ENCODE measurements at places on chromosomes 4 and X.
A peak's percentile ranks its signal among the peaks of the same experiment; 100 is the strongest.

- DNase-seq: no peak
Observed at GRCh38 chr4:162675661-162676060, 491.0 kb downstream of the NAF1 start.

DNA sequence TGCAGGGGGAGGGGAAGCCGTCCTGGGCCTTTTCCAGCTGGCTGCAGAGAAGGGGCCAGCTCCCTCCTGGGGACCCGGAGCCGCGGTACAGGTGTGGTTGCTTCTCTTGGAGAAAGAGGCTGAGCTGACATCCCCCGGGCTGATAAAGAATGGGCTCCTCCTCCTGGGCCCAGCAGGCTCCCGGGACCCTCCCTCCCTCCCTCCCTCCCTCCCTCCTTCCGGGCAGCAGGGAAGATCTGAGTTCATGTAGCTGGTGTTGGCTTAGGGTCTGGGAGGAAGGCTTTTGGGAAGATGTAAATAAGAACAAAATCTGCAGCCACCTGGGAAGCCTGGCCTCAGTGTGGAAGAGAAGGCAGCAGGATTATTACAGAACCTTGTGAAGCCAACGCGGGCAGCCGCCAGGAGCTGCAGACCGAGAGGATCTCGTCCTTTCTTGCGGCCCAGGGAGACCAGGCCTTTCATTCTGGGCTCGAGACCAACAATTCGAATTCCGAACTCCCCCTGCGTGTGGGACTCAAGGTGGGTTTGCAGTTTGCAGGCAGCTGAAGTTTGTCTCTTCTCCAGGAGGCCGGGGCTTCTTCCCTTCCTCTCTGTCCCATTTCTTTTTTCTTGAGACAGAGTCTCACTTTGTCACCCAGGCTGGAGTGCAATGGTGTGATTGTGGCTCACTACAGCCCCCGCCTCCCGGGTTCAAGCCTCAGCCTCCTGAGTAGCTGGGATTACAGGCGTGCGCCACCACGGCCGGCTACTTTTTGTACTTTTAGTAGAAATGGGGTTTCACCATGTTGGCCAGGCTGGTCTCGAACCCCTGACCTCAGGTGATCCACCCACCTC lies at the start of gene PLCXD1:
PLCXD1 (plus strand) TSS at position 216 of the 834 bp plus-strand sequence. CDS start 2,807 bp downstream, outside the sequence.
- DNase-seq: peak; percentile 18

DNA sequence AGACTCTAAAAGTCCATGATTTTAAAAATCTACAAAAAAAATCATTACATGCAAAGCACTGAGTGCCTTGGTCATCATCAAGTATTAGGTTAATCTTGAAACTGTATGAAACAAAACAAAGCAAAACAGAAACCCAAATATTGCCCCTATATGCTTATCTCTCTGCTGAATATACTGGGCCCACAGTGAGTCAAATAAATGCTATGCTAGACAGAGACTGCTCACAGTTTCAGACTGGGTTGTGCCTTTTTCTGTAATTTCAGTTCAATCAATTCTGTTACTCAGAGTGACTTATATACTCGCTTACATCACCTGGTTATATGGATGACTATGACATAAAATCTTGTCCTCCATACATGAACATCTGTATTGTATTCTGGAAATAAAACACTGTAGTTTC lies 257.1 kb upstream of the ACTRT1 start:
- DNase-seq: no peak

DNA sequence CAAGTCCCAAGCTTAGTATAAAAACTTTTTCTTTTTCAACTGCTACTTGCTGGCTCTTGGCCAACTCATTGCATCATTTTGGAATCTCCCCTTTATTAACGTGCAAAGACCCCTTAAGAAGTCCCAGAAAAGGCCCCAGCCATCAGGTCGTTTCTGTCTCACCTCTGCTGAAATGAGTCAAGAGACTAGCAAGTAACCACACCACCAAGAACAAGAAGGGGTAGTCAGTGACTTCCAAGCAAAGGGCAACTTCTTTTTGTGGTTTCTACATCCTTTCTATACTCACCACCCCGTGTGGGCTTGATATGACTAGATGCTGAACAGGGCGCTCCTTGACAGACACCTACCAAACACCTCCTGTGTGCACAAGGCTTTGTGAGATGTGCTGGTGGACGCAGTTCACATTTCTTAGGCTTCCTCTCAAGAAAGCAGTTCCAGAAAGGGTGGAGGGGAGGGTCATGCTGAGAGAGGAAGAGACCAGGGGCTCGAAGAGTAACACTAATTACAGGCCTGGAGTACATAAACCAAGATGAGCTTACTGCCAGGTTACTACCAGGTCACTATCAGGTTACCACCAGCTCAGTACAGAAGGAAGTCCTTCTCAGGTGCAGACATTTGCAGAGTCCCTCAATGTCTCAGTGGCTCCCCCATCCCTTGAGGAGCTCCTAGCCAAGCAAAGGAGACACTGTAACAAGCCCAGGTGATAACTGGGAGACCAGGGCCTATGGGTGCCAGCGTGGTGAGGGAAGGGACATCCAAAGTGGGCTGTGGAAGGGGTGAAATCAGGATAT lies 19.3 kb downstream of the JAKMIP1 start:
- DNase-seq: no peak

DNA sequence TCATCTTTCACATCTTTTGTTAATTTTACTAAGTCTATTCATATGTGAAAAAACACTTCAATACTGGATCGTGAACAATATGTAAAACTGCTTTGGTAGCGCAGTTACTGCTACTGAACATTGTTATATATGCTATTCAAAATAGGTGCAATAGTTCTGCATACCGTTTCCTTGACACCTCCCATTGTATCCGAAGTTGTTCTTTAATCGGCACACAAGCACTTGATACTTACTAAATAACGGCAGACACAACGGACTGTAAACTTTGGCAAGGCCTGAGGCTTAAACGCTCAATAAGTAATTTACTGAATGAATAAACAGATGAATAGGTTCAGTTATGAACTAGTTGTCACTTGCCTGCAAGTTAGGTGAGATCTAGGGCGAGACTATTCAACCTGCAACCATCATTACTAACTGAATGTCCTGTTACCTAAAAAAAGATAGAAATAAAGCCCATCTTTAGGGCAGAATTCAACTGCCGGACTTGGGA lies 620 bp downstream of the ANAPC10 start:
- DNase-seq: no peak

GRCh38 chr4:62490635-62491034 lies 1290.5 kb downstream of the ADGRL3 start:
- no peak for DNase-seq

- DNase-seq: no peak
Observed at GRCh38 chr4:128355305-128355704, 67.7 kb upstream of the PGRMC2 start.

DNA sequence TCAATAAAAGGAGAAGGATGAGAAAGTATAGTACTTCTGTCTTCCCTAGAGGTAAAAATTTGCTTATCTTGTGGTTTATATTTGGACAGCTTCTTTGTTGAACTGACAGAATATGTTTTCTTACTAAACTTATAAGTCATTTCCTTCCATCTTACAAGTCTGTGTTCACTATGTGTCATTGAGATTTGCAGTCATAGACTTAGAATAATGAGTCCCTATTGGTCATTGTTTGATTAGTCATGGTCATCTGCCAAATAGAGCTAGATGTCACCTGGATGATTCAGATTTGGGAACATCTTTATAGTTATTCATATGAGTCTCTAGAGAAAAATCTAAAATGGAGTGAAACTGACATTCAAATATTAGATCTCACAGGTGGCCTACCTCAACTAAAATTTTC lies 51.5 kb downstream of the SPATA18 start:
- no peak for DNase-seq
